COR-L47 (cell line): ENCODE measurements at places on chromosomes 3 and 15.
A peak's percentile ranks its signal among the peaks of the same experiment; 100 is the strongest.

DNA sequence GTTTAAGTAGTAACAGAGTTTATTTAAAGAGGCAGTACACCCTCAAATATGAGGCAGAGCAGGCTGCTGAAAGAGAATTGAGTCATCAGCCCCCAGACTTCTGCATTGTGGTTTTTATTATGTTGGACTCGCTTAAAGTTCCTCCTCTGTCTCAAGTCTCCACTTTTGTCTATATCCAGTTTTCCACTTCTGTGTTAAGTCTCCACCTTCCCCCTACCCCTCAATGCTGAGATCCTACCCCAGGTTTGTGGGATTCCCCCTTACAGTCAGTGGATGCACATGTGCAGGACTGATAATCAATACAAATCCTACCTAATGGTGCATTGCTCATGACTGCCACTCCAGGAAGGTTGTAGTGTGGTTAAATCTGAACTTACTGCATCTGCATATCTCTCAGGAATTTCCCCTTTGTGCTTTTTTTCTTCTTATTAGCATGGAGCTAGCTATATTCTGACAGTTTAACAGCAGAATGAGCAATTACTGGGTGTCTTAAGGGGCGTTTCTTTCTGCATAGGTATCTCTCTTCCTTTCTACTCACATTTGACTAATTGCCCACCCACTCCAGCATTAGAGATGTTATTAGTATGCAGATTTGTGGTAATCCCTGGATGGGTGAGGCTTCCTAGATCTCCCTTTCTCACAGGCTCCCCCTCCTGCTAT lies 11.9 kb upstream of the CD200R1L start:
- DNase-seq = no peak

- no peak for DNase-seq
Observed at GRCh38 chr3:151859233-151859673, 14.2 kb upstream of the SUCNR1 start.

DNA sequence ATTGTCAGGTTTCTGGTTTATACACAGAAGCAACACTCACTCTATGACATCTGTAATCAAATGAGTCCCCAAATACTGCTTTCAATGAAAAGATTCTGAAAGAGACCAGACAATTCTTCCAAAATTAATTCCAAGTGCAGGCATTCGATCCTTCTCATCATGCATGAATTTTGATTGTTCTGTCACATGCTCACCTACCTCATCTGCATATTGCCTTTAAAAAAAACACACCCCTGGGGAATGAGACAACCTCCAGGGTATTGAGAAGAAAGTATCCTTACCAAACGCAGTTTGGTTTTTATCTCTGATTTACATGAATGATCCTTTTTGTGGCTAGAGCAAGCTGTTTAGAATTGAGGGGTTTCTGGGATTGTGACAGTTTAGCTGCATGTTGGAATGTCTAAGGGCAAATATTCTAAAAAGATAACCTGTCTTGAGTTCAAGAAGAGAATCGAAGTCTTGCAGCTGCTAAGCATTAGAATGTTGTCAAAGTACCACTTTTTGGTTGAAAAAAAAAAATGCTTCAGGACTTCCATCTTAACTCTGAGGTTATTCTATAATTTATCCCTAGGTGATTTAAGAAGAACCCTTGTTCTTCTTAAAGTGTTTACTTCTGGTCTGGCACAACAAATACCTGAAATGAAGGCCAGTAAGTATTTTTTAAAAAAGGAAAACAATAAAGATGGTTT lies 653.1 kb downstream of the RBMS3 start:
- no peak for DNase-seq

DNA sequence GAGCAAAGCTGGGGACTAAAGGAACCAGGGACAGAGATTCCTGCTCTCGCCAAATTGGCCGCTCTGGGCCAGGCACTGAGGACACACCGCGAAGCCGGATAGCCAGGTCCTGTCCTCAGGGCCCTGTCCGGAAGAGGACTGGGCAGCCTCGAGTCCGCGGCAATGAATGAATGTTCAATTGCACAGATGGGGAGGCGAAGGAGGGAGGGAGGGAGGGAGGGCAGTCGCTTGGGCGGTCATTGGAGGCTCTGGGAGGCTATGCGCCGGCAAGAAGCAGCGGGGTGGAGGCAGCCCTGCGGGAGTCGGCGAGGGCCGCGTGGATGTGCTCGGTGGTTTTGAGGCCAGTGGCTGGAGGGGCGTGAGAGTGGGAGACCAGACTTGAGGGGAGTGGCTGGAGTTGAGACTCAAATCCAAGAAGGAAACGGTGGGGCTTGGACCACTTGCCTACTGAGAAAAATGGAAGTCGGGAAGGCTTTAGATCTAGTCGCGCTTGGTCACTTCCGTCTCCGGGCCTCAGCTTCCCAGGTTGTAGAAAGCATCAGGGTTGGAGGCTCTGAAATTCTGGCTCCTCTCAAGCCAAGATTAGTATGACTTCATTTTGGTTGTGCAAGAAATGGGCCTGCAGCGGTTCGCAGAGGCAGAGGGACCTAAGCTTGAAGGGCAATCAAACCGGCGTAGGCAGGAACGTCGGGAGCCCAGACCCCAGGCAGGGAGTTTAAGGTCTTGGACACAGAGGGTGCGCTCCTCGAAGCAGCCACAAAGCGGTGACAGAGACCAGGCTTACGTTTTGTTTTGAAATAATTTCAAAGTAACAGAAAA lies 21.1 kb upstream of the PLXND1 start:
- DNase-seq = peak; percentile 88

DNA sequence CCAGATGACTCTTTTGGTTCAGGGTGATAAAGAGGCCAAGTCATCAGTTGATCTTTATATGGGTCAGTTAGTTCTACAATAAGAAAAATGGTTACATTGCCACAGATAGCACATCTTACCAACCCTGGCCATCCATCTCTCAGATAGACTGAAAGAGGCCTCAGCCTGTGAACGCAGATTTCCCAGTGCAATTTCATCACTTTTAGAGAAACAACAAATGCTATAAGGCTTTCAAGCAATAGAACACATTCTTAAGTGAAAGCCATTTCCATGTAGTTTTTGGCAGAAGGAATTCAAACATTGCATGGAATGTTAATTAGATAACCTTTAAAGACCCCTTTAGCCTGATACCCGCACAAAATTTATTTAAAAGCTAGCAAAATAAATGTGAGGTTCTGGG lies 200.6 kb upstream of the ZBTB20 start:
- DNase-seq = no peak

DNA sequence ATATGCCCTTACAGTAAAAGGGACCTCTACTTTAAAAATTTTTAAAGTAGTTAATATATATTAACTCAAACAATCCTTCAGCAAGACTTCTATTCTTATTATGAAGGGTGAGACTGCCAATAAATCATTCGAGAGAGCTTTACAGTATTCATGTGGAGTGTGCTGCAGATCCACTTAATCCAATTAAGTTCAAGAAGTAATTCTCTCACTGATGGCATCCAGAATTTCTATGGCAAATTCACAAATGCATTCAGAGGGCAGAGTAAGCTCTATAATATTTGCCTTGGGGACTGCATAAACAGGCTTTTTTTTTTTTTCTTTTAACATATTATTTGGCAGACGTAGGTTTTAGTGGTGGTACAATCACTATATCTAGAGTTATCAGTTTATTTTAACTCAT lies 692.0 kb downstream of the NLGN1 start:
- DNase-seq = no peak
